ENCODE measurements at places on chromosomes 5 and 9. TPM values are rescaled to one million over a fixed set of nuclear protein-coding genes. Genes with fewer than 3 reads are reported as not detected.

Gene IFNA8
- not detected for total RNA-seq

Gene CLTB
- 49.3 TPM for total RNA-seq

Gene CD274
- 0.33 TPM for total RNA-seq

Gene AFAP1L1
- 10.8 TPM for total RNA-seq

Gene COL23A1
- total RNA-seq, result not detected

Gene CATSPER3
- total RNA-seq, result 0.09 TPM

Gene TSLP
- total RNA-seq, result 20.8 TPM

Gene F2RL1
- 3.1 TPM for total RNA-seq

Gene PCDHGA4
- total RNA-seq, result 3.7 TPM

Gene FBP1
- not detected for total RNA-seq

Gene TPRN
- total RNA-seq, result 8.0 TPM

Gene BSPRY
- not detected for total RNA-seq

Gene S100Z
- total RNA-seq, result not detected

Gene TRIP13
- total RNA-seq, result 4.4 TPM

Gene FLT4
- total RNA-seq, result not detected

Gene GDF9
- 0.18 TPM for total RNA-seq

Gene NPR3
- total RNA-seq, result 2.8 TPM

Gene ZDHHC11
- total RNA-seq, result 0.36 TPM

Measured in fibroblast of the aortic adventitia (primary cell).